ENCODE measurements at places on chromosomes 7 and 10. TPM values are rescaled to one million over a fixed set of nuclear protein-coding genes. Genes with fewer than 3 reads are reported as not detected.

Gene SPDYE2B
- not detected for total RNA-seq

Gene OR9A2
- total RNA-seq, result 0.22 TPM

Gene ATG9B
- not detected for total RNA-seq

GRCh38 chr7:102132209-102132752, 154.4 kb upstream of the SH2B2 start:
- DNase-seq, result no peak

DNA sequence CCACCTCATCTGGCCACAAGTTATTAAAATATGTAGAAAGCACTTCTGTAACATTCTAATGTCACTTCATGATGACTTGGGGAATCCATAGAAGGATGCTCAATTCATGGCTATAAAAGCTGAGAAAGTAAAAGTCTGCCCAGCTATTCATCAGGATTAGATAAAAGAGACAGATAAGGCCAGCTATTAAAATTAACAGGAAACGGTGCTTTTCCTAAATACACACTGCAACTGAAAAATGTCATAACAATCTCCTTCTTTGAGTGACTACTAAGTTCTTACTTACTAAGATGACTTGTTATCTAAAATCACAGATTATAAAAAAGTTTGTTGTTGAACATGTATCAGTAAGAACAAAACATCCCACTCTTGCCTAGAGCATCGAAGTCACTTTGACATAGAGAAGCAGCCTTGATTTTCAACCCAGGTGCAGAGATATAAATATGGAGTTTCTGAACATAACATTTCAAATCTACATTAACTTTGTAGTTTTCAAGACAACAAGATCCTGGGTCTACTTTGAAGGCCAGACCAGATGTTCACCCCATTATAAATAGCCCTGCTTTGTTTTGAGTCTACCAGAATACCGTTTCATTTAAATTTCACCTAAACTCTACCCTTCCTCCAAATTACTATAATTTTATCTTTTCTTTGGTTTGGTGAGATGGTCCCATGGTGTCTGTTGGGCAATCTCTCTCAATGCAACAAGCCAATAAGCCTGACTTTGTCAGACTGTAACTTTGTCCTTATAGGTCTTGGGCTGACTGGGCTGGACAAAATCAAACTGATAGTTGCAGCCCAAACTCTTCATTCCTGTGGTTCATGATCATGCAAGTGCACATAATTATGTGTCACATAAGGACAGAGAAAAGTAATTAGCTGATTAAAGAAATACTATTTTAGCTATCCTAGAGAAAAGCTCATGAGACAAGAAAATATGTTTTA, 24.0 kb downstream of the HYCC1 start:
- no peak for DNase-seq

DNA sequence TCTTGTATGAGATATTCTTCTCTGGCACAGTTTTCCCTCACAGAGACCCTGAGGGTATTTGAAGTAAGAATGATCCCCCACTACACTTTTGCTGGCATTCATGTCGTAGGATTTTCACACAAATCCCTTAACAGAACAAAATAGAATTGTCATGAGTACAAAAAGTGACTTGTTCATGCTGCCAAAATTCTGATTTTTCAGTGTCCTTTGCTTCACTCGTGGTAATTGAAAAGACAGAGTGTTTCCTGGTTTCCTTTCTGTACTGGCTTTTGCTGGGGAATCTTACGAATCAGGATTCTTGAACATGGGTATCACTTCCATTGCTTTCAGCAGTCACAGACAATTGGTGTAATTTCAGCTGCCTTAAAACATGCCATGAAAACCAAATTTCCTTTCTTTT, 756.3 kb downstream of the REEP3 start:
- DNase-seq, result no peak

DNA sequence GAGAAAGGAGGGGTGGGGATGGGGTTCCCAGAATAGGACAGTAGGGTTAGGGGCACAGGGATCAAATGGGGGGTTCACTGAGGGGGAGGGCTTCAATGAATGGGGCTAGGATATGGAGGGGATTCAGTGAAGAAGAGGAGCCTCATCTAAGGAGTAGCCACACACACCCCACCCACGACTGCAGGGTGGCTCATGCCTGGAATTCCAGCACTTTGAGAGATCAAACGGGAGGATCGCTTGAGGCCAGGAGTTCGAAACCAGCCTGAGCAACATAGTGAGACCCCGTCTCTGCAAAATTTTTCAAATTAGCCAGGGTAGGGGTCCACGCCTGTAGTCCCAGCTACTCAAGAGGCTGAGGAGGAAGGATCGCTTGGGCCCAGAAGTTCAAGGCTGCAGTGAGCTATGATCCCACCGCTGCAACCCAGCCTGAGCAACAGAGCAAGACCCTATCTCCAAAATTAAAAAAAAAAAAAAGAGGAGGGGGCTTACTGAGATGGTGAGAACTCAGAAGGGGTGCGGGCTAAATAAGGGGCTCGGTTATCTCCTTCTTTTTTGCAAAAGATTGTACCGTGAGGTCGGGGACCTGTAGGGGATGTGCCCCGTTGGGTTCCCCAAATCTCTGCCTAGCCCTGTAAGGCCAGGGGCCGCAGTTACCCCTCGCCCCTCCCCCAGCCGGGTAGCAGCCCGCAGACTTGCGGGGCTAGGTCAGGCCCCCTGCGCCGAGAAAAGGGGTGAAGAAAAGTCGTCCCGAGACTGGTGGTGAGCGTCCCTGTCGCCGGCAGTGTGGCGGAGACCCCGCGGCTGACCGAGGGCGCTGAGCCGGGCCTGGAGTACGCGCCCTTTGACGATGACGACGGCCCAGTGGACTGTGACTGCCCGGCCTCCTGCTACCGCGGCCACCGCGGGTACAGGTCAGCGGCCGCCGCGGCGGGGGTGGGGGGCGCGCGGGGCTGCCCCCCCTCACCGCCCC, 43.1 kb upstream of the HSPB1 start:
- no peak for DNase-seq

GRCh38 chr7:69228212-69228811, 370.0 kb upstream of the AUTS2 start:
- DNase-seq, result no peak

- no peak for DNase-seq
Observed at GRCh38 chr7:3106361-3106826, 62.7 kb upstream of the CARD11 start.
